ELR (cell line): ENCODE measurements at places on chromosomes 1 and 21.

GRCh38 chr1:218347723-218348627, 2.8 kb downstream of the TGFB2 start:
- DNase-seq = peak; percentile 33

DNA sequence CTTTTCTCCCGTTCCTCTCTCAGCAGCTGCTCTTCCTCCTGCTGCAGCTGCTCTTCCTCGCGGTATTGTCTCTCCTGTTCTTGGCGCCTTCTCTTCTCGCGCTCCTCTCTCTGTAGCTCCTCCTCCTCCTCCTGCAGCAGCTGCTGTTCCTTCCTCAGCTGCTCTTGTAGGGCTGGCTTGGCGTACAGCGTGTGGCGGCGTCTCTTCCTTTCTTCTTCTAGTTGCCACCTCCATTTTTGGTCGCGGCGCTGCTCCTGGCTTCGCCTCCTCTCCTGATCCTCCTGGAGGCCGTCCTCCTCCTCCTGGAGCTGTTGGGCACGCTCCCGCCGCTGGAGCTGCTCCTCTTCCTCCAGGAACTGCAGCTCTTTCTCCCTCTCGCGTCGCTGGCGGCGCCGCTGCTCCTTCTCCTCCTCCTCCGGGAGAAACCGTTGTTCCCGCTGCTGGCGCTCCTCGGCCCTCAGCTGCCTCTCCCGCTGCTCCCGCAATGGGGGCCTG, 4.8 kb downstream of the TCHH start:
- DNase-seq = peak; percentile 72

DNA sequence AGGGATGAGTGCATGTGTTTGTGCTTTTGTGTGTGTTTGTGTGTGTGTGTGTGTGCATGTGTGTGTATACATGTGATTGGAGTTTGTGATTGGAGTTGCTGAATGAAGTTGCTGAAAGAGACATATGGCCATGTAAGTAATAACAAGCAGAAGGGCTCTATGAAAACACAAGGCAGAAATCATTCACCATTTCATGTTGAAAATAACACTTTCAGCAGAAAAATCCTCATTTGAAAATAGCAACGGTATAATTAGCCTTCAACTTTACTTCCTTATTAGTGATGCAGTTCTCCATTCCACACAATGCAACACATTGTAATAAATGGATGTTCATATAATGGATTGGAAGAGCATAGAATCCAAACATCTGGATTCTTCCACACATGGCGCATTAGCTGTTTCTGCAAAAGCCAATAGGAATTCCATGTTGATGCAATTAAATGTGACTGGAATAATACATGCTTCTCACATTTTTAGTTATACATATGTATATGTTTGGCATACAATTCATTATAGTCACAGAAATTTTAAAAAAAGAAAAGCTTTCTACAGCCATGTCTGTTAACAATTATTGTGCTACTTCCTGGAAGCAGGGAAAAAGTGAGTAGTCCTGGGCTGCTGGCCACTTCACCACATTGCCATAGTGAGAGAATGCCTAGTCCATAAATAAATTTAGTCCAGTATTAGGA, 538.0 kb downstream of the LTN1 start:
- peak; percentile 24 for DNase-seq

DNA sequence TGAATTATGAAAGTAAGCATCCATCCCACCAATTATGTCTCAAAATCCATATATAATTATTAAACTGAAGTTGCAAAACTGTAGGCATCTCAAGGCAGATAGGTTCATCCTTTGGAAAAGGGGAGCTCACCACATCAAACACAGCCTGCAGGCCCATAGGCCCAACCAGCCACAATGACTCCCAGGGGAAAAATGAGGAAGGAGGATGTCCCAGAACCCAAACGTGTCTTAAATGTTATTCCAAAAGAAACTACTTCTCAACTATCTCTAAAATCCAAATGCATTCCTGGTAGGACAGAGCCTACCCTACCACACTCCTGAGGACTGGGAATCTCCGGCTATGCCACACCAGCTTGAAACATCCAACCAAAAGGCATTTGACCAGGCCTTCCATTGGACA, 12.8 kb downstream of the TIAM1 start:
- DNase-seq = no peak

GRCh38 chr1:192959657-192960186, 99.4 kb downstream of the UCHL5 start:
- DNase-seq = no peak

DNA sequence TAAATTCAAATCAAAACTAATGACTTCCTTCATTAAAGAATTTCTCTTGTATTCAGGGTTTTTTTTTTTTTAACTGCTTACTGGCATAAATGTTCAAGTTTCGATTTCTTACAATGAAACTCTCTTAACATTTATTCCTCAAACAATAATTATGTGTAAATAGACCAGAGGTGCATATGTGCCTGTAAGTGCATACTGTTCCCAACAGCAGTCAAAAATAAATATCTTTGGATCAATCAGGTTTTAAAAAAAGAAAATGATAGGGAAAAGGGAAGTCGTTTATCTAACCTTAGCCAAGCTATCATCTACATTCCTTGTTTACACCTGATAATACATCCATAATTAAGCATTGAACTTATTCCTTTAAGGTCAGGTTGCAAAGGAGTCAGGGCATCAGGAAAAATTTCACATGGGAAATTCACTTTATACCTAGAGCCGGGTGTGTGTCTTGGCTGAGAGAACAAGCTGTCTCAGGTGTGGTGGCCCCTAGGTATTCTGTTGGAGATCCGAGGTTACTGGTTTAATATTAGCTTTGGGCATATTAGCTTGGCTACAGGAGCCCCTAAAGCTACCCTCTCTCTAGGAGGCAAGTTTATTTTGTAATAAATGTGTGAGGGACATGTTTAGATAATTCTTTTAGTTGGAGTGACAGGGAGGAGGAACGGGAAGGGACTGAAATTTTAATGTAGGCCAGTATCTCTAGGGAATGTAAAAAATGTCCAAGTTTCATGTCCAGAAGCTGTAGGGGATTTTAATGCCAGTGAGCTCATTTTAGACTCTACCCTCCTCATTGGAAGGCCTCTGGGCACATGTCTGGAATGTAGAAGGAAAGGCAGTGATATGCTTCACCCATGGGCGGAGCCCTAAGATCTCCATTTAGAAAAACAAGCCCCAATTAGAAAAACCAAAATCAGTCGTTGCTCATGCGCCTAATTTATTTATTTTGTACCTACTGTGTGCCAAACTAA, 327.9 kb upstream of the PROX1 start:
- no peak for DNase-seq

DNA sequence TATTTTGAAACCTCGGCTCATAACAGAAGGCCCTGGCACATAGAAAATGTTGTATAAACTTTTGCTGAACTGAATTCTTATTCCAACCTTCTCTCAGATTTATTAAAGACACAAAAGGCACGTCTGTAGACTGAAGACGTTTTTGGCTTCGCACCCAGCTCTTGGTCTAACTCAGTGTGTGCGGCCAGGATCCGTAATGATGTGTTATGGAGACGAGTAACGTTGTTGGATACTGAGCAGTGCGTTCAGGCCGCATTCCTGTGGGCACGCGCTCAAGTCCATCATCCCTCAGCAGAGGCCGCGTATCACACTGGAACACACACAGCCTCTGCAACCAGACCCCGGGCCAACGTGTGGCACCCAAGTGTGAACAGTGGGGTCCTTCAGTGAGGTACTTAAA, 154.8 kb upstream of the RAB4A start:
- DNase-seq = no peak

GRCh38 chr1:164223378-164223777, 335.6 kb upstream of the PBX1 start:
- no peak for DNase-seq
